Activated naive CD8-positive, alpha-beta T cell treated with anti-CD3 and anti-CD28 coated beads, Interleukin-2, amount 50 U/mL, for 16 hours (primary cell): ENCODE measurements at places on chromosomes 4 and X.

DNA sequence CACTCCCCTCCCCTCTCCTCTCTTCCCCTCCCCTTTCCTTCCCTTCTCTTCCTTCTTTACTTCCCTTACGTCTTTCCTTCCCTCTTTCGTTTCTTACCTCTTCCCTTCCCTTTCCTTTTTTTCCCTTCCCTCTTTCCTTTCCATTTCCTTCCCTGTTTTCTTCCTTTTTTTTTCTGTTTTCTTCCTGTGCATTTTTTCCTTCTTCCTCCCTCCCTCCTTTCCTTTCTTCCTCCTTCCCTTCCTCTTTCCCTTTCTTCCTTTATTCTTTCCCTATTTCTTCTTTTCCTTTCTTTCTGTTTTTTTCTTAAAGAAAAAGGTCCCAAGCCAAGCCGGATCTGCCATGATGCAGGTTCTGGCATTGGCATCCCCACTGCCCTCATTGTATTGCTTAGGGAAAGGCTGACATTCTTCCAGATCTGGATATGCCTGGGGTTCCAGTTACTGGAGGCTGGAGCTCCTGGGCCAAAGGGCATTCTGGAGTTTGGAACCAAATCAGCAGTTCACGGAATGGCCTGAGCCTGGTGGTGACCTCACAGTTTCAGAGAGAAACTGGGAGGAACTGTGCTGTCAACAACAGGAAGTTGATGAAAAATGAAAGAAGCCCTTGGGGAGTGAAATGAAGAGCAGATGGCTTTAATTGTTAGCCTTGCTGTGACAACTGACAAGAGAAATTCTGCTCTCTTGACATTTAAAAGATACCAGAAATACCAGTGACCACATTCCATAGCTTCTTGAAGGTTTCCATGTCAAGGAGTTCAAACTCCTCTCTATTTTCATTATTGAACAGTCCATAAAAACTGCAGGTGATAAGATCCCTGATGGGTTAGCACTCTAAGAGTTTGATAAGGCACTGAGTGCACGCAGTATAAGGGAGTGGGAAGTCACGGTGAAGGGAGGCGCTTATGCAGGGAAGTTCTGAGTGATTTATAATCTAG is 622.1 kb downstream of the SPRY1 start:
- no peak for DNase-seq

DNA sequence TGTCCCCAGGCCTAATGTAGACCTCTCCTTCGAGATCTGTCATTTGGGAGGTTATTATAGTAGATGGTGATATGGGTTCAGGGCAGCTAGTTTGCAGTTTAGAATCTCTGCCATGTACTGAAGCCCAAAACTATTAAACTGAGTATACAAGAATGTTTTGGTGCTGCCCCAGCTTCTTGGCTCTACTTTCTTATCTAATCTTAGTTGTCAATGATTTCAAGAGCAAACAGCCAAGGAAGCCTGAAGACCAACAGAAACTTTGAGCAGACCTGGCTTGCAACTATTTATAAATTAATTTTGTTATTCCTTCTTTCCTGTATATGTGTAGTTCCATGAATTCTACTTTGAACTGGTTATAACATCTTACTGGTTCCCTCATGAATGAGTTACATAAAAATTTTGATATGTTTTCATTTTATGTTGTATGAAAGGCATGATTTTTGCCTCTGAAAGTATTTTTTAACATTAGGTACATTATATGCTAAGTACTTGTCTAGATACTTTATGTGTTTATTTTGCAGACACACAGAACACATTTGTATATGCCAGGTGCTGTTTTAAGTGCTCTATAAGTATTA is 2.0 kb upstream of the MGST2 start:
- DNase-seq = no peak

- DNase-seq = no peak
Observed at GRCh38 chrX:13270360-13270759, 49.5 kb downstream of the ATXN3L start.

GRCh38 chr4:75499900-75500299 is 14.3 kb downstream of the RCHY1 start:
- no peak for DNase-seq

DNA sequence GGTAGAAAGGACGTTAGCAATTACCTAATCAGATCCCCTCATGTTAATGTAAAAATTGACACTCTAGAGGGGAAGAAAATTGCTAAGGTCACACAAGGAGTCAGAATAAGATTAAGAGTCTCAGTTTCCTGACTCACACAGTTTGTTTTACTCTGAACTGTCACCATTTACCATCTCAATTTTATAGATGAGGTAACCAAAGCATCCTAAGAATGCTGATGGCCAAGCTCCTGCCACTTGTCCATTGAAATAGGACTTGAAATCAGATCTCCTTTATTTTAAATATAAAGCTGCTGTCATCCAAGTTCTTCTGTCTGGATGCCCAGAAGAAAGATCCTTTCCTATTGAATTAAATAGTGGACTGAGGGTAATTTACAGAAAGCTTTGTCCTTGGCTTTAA is 114.8 kb upstream of the VAMP7 start:
- DNase-seq = no peak

GRCh38 chrX:17104433-17104832 is 158.0 kb downstream of the REPS2 start:
- DNase-seq = no peak

DNA sequence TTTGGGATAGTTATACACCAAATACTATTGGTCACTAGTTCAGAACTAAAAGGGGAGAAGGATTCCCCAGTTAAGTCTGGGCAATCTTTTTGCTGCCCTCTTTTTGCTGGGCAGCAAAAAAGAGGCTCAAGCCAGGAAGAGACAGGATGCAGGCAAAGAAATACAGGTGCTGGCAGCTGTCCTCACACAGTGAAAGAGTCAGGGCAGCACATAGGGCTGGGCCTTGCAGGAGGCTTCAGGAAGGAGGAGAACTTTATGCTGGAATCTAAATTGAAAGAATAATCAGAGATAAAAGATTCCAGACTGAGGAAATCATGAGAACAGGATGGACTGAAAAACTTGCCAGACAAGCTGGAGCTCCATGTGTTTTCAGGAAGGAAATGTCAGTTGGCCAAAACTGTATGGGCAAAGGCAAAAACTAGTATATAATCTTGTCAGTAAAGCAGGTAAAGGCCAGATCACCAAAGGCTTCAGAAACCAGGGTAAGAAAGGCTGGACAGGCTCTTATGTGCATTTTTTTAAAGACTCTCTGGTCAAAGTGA is 46.8 kb downstream of the PDGFC start:
- DNase-seq = no peak

GRCh38 chr4:163462556-163462955 is 11.0 kb downstream of the TKTL2 start:
- DNase-seq = no peak

DNA sequence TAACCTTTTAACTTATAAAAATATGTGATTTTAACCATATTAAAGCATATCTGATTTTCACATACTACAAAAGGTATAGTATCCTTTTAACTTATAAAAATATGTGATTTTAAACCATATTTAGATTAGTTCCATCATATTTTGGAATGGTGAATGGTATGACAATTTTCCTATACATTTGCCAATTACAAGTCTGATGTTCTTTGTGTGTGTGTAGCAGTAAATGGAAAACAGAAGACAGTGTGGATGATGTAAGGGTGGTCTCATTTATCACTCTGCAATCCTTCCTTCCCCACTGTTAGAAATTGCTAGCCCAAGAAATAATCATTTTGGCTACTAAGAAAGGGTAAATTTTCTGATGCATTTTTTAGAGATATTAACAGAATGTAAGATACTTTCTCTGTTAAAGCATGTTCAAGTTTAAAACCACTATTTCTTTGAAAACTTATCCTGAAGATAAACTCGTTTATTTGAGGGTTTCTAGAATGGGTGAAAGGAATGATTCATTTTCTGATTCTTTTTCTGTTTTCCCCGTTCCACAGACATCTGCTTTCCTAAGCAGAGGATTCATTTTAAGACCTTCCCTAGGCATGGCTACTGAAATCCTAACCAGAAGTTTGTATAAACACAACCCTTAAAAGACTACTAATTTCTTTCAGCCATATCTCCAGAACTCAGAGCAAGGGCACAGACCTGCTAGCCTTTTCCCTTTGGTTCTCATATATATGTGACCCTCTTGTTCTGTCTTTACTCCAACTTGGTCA is 21.0 kb downstream of the NUDT6 start:
- no peak for DNase-seq
